Activated CD4-positive, alpha-beta T cell treated with anti-CD3 and anti-CD28 coated beads, Interleukin-2, amount 50 U/mL, for 16 hours (primary cell): ENCODE measurements at places on chromosomes 12 and 14.
A peak's percentile ranks its signal among the peaks of the same experiment; 100 is the strongest.

- DNase-seq = no peak
These were observed 27.2 kb upstream of the PTPRB start for GRCh38 chr12:70664465-70664881.

- no peak for DNase-seq
These were observed 16.5 kb downstream of the MORN3 start for GRCh38 chr12:121652767-121653497.

- no peak for DNase-seq
These were observed 120.5 kb upstream of the DDHD1 start for GRCh38 chr14:53273671-53274072.

DNA sequence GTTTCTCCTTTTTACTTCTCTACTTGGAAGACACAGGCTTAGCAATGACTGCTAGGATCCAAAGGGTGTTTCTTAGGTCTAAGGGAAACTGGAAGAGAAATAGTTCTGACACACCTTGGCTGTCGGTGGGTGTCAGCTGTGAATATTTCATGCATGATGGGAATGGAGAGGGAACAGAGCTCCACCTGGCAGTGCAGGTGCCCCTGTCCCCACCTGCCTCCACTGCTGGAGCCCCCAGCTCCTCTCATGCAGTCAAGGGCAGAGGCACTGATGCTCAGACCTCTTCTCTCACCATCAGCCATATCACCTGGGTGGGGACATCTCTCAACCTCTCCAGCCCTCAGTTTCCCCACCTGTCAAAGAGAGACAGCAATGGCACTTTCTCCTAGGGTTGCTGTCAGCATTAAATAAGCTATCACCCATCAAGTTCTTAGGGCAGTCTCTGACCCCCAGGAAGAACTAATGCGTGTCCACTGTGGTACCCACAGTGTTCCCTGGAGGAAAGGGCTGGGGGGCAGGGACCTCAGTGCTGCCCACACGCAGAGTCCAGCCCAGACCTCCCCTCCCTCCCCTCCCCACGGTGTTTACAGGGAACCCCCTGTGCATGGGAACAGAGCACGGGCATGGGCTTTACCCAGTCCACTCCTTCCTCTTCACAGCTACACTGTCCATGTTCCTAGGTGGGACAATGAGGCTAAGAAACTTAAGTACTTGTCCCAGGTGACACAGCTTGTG lies 69.1 kb downstream of the C14orf132 start:
- DNase-seq = no peak

DNA sequence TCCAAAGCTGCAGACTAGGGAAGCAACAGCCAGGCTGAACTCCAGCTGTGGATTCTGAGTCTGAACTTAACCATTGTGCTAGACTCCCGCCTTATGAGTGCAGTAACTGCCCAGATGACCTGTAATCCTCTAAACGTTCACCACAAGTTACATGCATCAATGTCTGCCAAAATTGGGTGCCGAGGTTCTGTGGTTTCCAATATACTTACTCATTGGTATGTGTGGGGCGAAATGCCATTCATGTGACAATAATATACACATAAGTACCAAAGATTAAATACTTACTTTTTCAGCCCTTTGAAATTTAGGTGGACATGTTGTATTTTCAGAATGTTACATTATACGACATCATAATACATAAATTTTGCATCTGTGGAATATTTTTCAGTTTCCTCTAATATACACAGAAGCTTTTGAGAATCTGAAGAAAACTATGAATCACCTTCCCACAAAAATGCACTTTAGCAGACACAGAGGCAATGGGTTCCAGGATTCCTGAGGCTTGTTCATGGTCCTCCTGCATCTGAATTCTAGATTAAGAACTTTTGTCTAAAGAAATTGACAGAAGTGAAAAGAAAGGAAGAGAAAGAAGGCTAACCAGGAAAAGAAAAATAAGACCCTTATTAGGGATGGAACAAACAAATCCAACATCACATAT lies 31.7 kb downstream of the GRIP1 start:
- DNase-seq = no peak

DNA sequence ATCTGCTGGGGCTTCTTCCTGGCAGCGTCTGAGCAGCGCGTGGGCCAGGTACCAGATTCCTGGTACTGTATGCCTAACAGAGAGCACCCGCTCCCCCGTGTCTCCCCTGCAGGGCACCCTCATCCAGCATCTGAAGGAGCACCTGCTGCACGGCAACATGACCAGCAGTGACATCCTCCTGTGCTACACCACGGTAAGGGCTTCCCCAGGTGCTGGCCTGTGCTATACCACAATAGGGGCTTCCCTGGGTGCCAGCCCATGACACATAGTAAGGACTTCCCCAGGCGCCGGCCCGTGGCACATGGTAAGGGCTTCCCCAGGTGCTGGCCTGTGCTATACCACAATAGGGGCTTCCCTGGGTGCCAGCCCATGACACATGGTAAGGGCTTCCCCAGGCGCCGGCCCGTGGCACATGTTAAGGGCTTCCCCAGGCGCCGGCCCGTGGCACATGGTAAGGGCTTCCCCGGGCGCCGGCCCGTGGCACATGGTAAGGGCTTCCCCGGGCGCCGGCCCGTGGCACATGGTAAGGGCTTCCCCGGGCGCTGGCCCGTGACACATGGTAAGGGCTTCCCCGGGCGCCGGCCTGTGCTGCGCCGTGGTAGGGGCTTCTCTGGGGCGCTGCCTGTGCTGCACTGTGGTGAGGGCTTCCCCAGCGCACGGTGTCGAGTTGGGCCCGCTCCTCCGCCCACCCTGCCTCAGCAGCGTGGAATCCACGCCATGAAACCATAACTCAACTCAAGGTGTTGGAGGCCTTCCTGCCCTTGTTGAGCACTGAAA lies 49.3 kb downstream of the AACS start:
- no peak for DNase-seq

DNA sequence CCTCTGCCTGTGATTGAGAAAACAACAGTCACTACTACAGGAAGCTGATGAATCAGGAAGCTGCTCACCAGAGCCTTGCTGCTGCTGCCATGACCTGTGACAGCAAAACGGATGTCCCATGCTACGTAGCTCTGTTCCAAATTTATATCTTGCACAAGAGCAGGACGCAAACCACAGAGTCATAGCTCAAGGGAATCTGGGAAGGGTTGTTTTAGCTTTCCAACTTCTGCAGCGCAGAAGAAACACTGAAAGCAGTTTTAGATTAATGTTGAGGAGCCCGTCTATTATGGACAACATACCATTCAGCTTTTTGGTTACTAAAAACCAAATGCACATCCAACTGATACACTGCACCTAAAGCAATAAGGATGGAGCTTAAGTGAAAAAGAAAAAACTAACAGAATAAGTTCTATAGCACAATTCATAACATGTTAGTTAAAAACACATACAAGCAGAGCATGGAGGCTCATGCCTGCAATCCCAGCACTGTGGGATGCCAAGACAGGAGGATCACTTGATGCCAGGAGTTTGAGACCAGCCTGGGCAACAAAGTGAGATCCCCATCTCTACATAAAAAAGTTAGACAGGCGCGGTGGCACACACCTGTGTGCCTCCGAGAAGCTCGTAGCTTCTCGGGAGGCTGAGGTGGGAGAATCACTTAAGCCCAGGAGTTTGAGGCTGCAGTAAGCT lies 1.7 kb upstream of the ANKRD33 start:
- peak; percentile 70 for DNase-seq

DNA sequence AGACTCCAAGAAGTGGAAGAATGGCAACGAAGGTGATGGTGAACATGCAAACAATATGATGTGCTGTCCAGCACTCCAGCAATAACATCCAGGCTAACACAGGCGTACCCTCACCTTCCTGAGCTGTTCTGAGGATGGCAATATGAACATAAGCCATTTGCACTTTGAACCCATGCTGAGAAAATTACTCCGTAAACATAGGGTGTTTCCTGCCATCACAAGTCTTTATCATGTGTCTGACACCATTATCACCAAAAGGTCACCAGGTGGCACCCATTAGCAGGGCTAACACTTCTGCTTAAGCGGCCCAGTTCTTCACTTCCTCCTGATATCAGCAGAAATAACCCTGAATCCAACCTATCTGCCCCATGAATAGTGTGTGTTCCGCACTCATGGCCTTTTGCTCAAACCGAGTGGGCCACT lies 482.8 kb downstream of the MED13L start:
- no peak for DNase-seq

DNA sequence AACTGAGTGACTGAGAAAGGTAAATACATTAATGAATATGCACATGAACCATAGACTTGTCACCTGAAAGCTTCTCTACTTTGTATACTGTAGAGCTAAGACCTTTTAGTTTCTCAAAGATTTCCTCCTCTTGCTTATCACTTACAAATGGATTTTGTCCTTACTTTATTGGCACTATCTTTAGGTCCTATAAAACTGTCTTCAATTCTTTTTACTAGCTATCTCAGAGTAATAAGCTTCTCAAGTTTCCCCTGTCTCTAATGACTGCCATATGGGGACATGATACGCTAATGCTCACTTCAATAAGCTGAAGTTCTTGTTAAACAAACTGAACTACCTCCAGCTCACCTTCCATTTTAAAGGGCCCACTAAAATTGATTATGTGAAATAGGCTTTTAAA lies 468.2 kb upstream of the CCDC196 start:
- no peak for DNase-seq

DNA sequence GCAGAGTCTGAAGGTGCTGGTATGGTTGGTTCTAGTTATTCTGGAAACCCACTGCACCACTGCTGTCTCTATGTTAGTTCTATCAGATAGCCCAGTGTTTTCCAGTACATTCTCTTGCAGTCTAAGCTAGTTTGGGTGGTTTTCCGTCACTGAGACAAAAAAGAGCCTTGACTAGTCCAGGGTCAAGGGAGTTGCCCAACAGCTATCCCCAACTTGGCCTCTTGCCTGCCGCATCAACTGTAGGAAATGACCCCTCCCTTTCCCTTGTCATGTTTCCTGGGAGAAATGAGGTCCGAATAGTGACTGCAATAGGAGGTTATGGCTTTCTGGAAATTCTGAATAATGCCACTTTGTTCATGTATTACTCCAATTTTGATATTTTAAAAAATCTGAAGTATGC lies 160.4 kb downstream of the EFCAB11 start:
- no peak for DNase-seq

DNA sequence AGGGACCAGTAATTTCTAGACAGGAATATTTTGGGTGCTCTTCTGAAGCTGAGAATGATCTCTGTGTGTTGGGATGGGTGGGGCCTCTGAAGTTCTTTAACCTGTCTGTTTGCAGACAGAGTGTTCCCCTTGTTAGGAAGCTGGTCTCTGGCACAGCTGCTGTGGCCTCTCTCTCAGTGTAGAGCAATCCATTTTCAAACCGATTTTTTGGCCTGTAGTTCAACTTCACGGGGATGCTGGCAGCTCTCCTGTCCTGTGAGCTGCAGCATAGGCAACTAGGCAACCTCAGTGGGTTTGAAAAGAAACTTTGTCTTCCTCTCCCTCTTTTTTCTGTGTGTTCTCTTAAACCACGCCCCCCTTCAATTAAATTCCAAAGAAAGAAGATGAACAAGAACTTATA lies 69.1 kb downstream of the SMOC1 start:
- no peak for DNase-seq

DNA sequence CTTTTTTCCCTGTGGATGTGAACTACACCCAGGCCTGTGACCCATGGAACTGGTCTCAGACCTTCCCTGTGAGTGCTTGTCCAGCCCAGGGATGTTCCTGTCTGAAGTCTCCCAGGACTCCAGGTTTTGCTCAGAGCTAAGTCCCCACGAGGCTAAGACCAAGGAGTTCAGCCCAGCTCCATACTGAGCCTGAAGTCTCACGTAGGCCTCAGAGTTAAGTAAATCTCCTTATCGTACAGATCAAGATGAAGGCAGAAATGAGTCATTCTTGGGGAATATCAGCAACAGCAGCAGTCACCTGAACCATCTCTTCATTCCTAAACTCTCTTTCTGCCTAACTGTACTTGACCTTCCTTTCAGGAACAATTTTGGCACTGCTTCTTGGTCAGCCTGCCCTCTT lies 139.8 kb downstream of the ANO6 start:
- peak; percentile 4 for DNase-seq
